NCI-H748 treated with DMSO at 0.1 percent for 48 hours (cell line): ENCODE measurements at places on chromosomes 1 and 21.

DNA sequence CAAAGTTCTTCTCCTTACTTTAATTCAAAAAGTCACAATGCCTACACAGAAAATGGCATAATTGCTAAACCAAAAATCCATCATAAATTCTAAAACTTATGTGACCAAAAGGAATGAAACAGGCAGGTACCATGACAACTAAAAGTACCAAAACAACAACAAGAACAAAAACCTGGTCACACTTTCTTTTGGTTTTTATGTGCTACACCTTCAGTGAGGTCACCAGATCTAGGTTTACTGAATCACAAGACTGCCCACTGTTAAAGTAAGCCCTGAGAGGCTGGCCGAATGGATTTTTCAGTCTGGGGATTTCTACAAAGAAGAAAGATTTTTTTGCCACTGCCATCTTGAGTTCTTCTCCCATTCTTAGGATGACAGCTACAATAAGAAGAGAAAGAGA is 583.0 kb upstream of the PKN2 start:
- no peak for DNase-seq

GRCh38 chr1:212918824-212919223 is 31.5 kb upstream of the VASH2 start:
- DNase-seq, result no peak

GRCh38 chr1:84569216-84569615 is 5.0 kb downstream of the CTBS start:
- no peak for DNase-seq

GRCh38 chr1:5768014-5768413 is 224.2 kb downstream of the NPHP4 start:
- DNase-seq, result no peak

- DNase-seq, result no peak
Observed at GRCh38 chr1:94884106-94884505, 42.8 kb downstream of the CNN3 start.

GRCh38 chr1:26164036-26164860 is 4.5 kb downstream of the C1orf232 start:
- no peak for DNase-seq

DNA sequence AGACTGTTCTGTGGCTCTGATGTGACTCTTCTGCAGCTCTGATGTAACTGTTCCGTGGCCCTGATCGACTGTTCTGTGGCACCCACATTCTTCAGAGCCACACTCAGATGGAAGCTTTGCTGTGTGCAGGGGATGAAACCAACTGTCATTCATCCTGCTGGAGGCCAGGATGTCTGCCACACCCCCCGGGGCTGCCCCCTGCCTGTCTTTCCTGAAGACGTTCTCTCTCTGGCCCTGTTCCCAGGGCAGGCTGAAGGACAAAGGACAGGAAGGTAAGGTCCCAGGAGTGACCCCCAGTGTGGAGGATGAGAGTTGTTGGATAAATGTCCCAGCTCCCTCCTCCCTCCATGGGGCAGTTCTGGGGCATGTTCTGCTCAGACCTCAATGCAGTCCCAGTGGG is 29.4 kb upstream of the UMODL1 start:
- DNase-seq, result no peak

DNA sequence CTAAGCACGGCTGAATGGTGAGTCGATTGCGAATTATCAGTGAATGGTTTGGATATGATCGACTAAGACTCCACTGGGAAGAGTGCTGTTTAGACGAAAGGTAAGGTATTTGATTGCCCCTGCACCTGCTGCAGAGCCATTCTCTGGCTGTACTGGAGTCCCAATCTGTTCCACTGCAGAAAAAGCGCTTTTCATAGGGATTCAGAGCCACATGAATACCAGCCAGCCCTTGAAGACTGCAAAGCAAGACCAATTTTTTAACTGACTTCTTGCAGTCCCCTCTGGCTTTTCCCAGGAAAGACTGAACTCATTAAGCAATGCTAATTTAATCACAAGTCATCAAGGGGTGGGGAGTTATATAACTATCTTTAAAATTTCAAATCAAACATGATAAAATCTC is 1.3 kb downstream of the GREM2 start:
- DNase-seq, result no peak

DNA sequence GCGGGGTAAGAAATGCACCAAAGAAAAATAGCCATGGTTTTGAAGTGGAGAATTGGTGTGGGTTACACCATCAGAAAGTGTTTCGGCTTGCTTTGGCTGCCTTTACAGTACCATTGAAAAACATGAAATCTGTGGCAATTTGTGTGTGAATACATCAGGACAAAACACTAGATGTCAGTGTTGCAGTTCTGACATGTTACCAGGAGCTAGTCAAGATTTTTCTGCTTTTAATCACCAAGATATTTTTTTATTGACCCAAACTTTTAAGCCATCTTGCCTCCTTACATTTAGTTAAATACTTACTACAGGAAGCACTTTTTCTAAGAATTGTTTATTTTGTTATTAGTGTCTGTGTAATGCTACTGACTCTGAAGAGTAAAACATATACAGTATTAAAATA is 14.3 kb downstream of the RRP15 start:
- DNase-seq, result no peak

- no peak for DNase-seq
Observed at GRCh38 chr1:62423580-62424242, 13.1 kb upstream of the USP1 start.

DNA sequence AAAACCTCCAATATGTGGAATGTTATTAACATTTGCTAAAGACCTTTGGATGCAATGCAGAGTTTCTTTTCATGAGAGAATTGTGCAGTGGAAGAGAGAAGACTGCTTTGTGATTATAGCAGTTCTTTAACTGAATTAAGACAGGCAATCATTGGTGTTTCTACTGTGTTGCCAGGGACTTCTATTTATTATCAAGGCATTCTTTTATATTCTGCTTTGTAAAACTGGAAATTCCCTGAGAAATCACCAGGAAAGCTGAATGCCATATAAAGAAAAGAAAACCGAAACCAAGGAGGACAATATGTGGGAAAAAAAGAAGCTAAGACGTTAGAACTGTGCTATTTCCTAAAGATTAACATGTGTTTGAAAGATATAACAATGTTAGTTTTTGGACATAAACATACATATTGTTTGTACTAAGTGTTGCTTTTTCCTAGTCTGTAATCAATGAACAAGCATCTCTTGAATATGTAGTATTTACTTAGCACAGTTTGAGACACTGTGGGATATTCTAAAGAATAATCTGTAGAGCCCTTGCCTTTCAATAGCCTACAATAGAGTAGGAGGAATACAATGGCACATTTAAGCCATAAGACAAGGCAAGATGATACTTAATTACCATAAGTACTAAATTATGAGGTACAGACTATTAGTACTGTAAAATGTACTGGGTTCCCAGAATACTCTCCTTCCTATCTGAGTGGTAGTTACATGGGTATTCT is 47.1 kb downstream of the EXTL2 start:
- DNase-seq, result no peak

GRCh38 chr1:115833856-115834255 is 7.1 kb downstream of the NHLH2 start:
- DNase-seq, result no peak

DNA sequence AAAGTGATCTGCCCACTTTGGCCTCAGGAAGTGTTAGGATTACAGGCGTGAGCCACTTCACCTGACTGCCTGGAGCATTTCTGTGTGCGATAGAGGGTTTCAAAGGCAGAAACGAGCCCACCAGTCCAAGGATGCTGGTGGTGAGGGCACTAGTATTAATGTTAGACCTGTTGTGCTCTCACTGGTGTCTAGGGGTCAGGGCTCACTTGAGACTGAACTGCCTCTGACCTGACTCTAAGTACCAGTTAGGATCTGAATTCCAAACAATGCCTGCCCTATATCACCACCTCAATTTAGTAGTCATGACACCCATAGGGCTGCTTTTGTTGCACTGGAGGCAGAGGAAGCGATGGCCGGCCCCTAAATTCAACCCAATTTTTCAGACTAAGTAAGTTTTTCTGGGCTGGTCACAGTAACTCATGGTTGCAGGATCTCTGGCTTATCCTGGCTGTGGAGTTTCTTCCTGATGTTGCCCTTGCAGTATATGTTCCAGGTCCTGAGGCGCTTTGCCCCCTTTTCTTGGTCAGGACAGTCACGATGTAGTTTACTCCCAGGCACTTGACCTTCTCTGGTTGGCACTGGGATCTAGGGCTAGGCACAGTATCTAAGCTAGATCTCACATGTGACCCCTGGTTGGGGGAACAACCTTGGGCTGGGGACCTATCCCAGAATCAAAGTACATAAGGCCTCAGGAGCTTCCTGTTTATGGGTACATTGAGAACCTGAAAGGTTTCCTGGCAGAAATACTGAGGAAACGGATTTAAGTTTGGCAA is 4.5 kb downstream of the CCDC17 start:
- no peak for DNase-seq

DNA sequence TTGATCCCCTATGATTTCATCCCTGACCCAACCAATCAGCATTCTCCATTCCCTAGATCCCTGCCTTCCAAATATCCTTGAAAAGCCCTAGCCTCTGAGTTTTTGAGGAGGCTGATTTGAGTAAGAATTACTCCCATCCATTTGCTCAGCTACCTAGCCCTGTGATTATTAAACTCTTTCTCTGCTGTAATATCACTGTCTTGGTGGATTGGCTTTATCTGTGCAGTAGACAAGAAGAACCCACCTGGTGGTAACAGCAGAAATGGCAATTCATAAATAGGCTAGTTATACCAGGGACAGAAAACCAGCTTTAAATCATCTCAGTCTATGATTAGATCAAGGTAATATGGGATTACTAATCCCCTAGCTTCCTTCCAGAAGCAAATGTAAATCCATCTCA is 13.0 kb downstream of the IL20 start:
- no peak for DNase-seq

DNA sequence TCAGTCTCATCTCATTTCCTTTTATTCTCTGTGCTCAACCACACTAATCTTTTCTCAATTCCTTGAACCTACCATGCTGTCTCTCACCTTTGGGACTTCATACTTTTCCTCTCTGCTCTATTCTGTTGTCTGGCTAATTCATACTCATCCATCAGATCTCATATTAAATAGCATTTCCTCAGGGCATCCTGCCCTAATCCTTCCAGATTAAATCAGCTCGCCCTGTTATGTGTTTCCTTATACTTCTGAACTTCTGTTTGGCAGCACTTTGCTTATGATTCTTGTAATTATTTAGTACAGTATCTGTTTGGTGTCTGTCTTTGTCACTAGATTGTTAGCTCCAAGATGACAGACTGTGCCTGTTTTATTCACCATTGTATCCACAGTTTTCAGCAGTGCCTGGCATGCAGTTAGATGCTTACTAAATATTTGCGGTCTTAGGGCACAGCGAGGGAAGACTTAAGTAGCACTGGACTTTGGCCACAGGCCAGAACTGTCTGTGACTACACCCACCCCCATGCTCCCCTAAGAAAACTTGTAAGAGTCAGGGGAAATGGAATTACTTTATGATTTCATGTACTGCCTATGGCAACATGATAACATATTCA is 9.9 kb upstream of the CAP1 start:
- no peak for DNase-seq

- no peak for DNase-seq
Observed at GRCh38 chr1:202411422-202411821, 62.9 kb downstream of the PPP1R12B start.

- DNase-seq, result no peak
Observed at GRCh38 chr1:90798344-90798743, 81.2 kb upstream of the BARHL2 start.

DNA sequence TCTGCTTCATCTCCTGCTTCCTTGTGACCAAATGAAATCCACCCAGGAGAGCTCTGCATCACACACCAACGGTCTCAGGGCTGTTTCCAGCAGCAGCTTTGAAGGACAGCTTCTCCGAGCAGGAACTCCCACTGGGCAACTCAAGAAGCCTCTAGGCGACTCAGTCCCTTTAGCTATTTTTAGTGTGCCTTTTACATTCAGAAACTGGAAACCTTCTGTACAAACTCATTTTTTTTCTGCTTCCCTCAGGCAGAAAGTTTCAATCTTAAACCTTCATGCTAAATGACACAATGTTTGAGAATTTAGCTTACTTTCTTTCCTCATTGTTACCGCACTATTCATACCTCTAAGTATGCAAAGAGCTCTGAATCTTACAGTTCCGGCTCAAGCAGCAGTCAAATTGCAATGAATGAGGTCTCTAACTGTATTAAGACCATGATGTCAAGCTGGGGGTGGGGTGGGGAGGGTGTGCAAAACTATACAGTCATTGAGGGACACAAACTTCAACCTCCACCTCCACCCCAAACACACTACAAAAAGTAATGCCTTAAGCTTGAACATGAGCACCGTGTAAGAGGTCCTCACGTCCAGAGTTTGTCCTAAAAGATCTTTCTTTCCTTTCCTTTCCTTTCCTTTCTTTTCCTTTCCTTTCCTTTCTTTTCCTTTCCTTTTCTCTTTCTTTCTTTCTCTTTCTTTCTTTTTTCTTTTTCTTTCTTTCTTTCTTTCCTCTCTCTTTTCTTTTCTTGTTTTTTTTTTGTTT is 16.4 kb upstream of the TARBP1 start:
- DNase-seq, result no peak

- no peak for DNase-seq
Observed at GRCh38 chr1:61101536-61101935, 19.2 kb downstream of the NFIA start.

DNA sequence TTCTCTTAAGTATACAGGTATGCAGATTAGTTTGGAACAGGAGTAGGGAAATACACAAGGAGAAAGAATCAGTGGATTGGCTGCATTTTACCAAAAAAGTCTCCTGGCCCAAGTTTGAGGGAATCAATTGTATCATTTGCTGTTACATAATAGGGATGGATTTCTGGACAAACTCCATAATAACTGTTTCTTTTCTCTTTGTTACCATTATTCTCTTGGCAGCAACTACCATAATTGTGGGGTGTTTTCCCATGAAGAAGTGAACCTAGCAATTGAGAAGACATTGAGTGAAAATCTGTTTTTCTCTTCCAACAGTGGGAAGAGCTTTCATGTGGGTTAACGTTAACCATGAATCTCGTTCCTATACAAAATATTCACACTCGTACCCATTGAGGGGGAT is 46.4 kb upstream of the DPT start:
- DNase-seq, result no peak

DNA sequence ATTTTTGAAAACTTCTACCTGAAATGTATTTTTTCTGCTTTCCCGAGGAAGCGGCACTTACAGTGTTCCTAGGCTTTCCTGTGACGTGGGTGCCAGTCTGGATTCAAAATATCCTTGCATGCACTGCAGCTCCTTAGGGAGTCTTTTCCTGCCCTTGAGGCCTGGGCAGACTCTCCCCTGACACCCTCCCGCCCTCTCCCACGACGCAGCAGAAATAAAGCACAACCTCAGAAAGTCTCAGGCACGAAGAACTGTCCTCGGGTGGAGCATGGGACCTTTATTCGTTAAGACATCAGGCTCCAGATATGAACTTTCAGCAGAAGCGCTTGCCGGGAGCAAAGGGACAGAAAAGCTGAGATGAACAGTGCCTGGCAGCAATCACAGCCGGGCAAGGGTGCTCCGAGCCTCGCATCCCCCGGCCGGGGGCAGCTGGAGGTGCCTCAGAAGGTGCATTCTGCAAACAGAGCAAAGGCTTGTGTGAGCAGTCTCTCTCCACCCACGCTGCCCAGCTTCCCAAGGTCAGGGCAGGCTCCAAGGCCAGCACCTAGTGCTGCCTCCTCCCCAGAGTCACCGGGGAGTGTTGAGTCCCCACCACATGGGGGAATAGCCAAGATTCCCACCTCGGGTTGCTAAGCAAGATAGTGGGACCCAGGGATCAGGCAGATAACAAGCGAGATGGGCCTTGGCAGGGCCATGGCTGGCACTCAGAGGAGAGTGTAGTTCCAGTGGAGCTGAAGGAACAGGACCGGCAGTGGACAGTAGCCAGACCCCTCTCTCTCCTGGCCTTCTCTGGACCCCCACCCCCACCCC is 3.2 kb downstream of the TFF3 start:
- no peak for DNase-seq

- no peak for DNase-seq
Observed at GRCh38 chr1:56838759-56839158, 15.8 kb upstream of the C8A start.

- DNase-seq, result no peak
Observed at GRCh38 chr1:106564192-106564591, 492.3 kb upstream of the PRMT6 start.
